ENCODE measurements at places on chromosomes 2 and 18.

- DNase-seq: no peak
Measured at GRCh38 chr18:68520406-68521075, 194.4 kb downstream of the TMX3 start.

DNA sequence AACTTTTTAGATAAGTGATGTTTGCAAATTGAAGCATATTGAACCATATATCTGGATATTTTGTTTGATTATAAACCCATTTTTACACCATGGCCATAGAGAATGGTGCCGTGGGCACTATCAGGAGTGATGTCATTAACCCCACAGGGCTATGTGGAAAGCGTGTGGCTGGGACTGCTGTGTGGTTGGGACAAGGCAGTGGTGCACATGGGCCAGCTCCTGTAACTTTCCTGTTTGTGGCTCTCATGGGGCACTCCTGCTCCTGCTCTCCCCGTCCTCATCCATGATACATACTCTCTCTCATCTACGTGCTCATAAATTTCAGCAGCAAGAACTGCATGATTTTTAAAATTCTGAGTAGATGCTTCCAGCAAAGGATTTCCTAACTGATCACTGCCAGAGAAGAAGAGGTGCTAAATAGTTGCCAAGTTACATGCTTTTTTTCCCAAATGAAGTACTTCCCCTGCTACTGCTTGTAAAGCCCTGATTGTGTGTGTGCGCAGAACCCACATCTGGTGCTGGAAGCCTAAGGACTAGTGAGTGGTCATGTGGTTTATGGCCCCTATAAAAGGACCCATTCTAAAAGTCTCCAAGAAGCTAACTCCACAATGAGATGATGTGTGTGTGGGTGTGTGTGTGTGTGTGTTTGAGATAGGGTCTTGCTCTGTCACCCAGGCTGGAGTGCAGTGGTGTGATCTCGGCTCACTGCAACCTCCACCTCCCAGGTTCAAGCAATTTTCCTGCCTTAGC is 240.8 kb downstream of the NEDD4L start:
- DNase-seq: no peak

DNA sequence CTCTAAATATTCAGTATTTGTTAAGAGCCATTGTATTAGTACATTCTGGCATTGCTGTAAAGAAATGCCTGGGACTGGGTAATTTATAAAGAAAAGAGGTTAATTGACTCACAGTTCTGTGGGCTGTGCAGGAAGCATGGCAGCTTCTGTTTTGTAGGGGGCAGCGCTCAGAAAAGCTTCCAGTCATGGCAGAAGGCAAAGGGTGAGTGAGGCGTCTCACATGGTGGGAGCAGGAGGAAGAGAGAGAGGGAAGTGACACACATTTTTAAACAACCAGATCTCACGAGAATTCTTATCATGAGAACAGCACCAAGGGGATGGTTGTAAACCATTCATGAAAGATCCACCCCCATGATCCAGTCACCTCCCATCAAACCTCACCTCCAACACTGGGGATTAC is 13.8 kb upstream of the CCDC102B start:
- no peak for DNase-seq

- DNase-seq: no peak
Measured at GRCh38 chr2:143081616-143082015, 47.6 kb upstream of the ARHGAP15 start.

- peak; percentile 70 for DNase-seq
Measured at GRCh38 chr18:43571078-43571689, 293.9 kb upstream of the SYT4 start.

DNA sequence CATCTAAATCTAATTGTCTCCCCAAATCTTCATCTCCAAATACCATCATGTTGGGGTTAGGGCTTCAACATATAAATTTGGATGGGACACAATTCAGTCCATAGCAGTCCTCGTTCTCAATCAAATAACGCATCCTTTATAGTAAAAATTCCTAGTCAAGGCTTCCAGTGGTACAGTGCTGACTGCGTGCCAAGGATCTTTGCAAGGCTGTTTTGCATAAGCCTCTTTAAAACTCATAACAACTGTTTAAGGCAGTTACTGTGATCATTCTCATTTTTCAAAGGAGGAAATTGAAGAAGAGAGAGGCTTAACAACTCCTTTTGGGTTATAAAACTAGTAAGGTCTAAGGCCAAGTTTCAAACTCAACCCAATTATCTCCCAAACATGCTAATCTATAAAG is 666.9 kb downstream of the NYAP2 start:
- DNase-seq: no peak

- DNase-seq: no peak
Measured at GRCh38 chr2:152762202-152762601, 43.8 kb downstream of the ARL6IP6 start.

- DNase-seq: no peak
Measured at GRCh38 chr2:33094303-33094702, 147.6 kb downstream of the LTBP1 start.

- DNase-seq: no peak
Measured at GRCh38 chr2:21452678-21453077, 328.9 kb downstream of the TDRD15 start.

DNA sequence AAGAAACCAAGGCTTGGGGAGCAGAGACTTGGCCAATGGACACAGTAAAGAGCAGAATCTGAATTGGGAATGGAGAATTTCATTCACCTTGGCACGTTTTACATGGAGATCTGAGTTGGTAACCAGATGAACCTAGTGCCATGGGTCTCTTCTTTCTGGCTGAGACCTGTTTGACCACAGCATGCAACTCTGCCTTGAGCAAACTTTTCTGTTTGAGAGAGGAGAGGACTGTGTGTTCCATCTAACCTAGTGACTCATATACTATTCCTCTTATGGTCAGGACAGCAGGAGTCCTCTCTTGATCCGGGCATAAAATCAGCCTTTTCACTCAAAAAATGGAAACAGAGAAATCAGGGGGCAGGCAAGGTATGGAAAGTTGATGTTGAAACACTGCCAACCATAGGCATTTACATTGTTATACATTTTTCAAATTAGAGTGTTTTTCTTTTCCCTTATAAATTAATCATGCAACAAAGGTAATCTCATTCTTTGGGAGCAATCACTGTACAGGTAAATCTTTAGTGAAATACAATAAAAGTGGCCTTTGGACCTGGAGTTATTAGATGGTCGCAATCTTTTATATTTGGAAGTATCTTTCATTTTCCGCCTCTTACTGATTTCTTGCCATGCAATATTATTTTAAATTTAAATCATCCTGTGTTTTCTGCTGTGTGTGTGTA is 86.7 kb downstream of the NRP2 start:
- no peak for DNase-seq

GRCh38 chr2:208069186-208069585 is 43.9 kb upstream of the PLEKHM3 start:
- no peak for DNase-seq

DNA sequence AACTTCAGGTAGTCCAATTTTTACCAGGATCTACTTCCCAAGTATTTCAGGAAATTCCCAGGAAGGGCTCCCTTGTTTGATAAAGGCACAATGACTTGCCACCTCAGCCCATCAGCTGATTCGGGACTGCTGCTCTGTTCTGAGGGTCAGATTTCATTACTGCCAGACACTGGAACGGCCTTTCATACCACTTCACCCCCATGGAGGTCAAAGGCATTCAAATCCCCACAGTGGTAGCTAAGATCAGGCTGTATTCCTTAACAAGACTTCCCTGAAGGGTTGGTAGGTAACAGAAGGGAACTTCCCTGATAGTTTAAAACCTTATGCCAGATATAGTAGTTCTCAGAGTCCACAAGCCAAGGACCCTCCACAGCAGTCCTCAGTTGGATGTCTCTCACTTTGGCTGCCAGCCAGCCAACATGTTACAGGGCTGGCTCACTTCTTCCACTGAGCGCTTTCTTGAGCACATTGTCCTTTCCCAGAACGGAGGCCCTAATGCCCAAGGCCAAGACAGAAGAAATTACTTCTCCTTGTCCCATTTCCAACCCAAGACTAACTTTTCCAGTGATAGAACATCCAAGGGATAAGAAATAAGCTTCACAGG is 40.0 kb upstream of the GLS start:
- DNase-seq: no peak

DNA sequence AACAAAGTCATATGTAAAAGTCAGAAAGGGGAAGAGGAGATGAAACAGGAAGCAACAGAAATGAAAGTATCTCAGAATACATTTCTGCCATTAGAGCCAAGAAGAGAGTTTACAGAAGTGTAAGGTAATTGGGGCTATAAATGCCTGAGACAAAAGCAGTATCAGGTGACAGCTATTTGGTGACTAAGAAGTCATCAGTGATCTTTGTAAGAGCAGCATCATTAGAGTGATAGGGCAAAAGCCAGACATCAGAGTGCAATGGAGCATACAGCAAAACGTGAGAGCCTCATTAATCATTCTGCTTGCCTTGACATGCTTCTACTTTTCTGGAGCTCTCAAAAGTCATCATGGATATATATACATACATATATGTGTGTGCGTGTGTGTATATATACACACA is 804.7 kb upstream of the PIK3C3 start:
- no peak for DNase-seq

- DNase-seq: no peak
Measured at GRCh38 chr18:75198036-75198435, 10.9 kb downstream of the PTGR3 start.

DNA sequence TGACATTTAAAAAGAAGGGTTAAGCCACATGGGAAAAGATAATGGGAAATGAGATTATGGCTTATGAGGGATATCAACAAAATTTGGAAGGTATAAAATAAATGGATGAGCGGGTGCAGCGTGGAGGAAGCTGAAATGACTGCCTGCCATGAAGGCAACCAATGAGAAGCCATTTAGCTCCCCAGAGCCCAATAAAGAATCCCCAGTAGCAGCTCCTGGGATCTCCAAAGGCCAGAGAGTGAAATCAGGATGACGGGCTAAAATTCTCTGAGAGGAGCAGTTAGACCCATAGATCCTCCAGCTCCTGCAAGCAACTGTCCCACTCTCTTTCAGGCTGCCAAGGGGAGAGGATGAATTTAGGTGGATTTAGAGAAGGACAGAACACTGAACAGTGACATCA is 12.9 kb upstream of the MAPRE3 start:
- no peak for DNase-seq

GRCh38 chr2:202353430-202353829 is 22.7 kb upstream of the BMPR2 start:
- no peak for DNase-seq

GRCh38 chr2:42246562-42246961 is 77.4 kb downstream of the EML4 start:
- no peak for DNase-seq

- no peak for DNase-seq
Measured at GRCh38 chr2:107325981-107326786, 440.2 kb upstream of the ST6GAL2 start.

DNA sequence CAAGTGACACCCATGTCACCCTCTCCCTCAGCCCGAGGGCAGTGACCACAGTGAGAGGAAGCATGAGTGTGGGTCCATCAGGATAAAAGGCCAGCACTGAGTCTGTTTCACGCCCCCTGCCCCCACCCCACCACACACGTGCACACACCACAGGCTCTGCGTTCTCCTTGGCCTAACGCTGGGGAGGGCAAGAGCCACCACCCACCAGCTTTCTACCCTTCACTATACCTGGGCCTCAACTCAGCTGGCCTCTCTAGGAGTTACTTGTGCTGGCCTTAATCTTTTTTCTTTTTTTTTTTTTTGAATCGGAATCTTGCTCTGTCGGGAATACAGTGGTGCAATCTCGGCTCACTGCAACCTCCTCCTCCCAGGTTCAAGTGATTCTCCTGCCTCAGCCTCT is 140.5 kb downstream of the ZFP36L2 start:
- DNase-seq: no peak

DNA sequence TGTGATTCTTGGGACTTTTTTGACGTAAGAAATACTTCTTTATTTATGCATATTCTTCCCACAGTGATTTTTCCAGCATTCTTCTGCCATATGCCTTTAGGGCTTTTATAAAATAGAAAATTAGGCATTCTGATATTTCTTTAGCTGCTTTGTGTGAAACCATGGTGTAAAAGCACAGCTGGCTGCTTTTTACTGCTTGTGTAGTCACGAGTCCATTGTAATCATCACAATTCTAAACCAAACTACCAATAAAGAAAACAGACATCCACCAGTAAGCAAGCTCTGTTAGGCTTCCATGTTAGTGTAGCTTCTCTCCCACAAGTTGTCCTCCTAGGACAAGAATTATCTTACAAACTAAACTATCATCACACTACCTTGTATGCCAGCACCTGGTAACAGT is 62.6 kb downstream of the EIF5B start:
- no peak for DNase-seq

Measured in NCI-H1694 (cell line).